Osteoblast (primary cell): ENCODE measurements at places on chromosomes 4 and X. TPM values are rescaled to one million over a fixed set of nuclear protein-coding genes. Genes with fewer than 3 reads are reported as not detected.

DGAT2L6 gene
- total RNA-seq: not detected in 2 replicates

DNA sequence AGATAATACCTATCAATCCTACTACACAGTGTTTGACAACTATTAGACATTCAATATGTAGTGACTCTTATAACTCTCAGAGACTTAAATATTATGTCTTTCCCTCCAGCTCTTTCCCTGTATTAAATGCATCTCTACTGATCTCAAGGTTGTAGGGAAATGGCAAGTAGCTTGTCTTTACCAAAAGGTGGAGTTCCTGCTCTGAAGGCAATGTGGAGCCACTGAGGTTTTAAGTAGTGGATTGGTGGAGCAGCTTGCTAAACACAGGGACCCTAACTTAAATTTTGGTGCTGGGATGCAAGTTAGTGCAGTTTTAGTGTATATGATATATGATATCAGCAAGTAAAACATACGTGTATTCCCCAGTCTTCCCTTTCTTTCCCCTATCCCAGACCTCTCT is 13.1 kb downstream of the FNIP2 start:
- no peak for DNase-seq

GRCh38 chrX:107676559-107677378 is 48.5 kb downstream of the PRPS1 start:
- DNase-seq: no peak

DNA sequence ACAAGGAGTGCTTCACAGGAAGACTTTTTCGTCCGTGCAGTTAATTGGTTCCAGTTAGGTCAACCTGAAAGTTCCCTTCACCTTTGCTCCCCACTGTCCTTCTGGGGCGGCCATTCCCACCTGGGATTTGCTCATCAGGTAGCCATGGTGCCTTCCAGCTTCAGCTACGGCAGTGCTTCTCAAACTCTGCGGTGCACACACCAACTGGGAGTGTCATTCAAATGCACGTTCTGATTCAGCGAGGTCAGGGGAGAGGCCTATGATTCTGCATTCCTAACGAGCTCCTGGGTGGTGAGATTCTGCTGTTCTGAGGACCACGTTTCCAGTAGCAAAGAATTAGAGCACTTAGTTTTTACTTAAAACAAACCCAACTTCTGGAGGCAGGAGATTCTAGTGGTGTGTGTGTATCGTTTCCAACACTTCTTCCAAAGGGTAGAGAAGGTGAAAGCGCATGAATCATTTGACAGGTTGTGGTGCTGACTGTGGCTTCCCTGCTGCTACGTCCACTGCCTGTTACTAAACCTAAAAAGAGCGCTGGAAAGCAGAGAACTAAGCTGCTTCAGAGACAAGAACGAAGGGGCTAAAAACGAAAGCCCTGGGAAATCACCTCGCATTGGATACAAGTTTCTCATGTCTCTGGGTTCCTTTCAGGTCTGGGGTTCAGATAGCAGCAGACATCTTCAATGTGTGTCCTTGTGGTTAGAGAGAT is 4.7 kb upstream of the HELT start:
- DNase-seq: no peak

GRCh38 chr4:109359040-109359646 is 56.7 kb upstream of the COL25A1 start:
- DNase-seq: no peak

DNA sequence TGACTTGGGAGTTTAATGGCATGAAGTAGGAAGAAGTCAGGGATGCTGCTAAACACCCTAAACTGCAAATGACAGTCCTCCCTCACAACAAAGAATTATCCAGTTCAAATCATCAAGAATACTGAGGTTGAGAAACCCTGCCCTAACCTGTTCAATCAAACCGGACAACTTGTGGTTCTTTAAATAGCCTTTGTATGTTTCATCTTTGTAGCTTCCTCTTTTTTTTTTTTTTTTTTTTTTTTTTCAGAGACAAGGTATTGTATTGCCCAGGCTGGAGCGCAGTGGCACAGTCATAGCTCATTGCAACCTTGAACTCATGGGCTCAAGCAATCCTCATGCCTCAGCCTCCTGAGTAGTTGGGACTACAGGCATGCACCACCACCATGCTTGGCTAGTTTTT is 52.5 kb upstream of the TTC29 start:
- DNase-seq: no peak

- no peak for DNase-seq
These were observed 66.9 kb upstream of the WDR17 start for GRCh38 chr4:175998782-175999181.

ADGRA3 gene
- 25.3 and 26.2 TPM in 2 replicates for total RNA-seq

DNA sequence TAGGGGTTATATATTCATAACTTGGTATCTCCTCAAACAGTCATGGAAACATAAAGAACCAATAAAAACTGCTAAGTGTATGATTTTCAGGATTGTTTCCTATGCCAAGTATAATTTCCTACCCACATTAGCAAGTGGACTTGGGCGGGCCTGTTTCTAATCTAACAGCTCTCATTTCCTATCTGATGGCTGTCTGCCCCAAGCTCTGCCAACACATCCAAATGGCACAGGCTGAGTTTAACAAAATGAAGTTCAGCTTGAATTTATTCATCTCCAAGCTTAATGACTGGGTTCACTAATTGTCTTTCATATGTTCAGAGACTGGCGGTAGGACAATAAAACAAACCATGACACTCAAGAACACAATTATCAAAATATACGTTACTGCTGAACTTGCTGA is 55.5 kb upstream of the S100G start:
- no peak for DNase-seq

MEPE gene
- not detected in 2 replicates for total RNA-seq

MAGEC2 gene
- total RNA-seq: not detected in 2 replicates

IL15 gene
- 3.3 and 4.1 TPM in 2 replicates for total RNA-seq

DNA sequence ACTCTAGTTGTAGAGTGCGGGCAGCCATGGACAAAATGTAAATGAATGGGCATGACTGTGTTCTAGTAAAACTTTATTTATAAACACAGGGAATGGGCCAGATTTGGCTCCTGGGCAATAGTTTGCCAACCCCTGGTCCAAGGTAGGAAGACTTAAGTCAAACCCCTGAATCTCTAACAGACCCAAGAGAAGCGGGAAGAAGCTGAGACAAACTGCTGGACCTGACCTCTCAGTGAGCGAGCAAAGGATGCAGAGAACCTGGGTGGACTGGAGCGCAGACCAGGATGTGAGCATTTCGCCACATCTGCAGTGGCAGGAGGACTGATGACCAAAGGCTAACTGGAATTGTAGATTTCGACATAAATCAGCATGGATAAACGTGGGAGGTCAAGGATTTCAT is 201.6 kb downstream of the STIM2 start:
- no peak for DNase-seq

DNA sequence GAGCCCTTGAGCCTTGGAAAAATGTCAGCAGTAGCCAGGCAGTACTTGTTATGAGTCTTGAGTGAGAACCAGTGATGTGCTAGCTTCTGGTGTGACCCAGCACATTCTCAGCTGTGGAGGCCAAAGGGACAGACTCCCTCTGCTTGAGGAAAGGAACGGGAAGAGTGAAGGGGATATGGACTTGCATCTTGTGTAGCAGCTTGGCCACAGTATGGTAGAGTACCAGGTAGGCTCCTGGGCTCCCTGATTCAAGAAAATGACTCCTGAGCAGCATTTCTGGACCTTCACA is 1601.9 kb upstream of the ADGRL3 start:
- DNase-seq: no peak

DNA sequence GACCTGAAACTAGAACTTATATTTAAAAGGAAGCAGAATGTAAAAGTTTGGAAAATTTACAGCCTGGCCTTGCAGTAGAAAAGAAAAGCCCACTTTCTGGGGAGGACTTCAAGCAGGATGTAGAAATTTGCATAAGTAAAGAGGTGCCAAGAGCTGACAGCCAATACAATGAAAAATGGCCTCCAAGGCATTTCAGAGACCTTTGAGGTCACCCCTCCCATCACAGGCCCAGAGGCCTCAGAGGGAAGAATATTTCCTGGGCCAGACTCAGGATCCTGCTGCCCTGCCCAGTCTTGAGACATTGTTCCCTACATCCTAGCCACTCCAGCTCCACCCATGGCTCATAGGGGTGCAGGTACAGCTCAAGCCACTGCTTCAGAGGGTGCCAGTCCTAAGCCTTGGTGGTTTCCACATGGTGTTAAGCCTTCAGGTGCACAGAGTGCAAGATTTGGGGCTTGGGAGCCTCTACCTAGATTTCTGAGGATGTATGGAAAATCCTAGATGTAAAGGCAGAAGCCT is 518.9 kb upstream of the INTU start:
- no peak for DNase-seq
